GM23248 (cell line): ENCODE measurements at places on chromosomes 13 and 19.

DNA sequence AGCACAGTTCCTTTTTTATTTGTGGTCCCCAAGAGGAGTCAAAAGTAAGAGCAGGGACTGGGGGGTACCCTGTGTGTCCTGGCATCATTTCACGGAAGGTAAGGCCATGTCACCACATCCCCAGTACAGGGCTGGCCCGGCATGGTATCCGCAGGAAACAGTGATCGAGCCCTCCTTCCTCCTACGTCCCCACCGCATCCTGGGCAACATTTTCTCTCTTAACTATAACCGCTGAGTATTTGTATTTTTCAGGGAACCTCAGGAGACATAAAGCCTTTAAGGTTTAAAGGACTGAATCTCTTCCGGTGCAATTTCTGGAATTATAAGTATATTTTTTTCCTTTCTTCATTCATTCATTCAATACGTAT, 13.6 kb upstream of the LATS2 start:
- peak; percentile 33 for DNase-seq

DNA sequence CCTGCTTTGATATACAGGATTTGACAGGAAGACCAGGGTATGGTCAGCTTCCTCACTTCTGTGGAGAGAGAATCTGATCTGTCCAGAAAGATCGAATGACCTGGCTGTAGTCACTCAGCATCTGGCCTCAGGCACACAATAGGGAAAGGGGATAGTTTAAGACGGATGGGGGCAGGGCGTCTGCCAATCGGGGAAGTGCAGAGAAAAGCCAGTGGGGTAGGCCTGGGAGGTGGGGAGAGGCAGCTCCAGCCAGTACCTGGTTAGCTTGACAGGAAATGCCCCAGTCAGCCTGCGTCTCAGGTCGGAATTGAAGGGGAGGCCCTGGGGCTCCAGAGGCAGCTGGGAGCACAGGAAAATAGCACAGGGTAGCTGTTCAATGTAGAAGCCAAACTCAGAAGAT, 12.4 kb downstream of the ZNF444 start:
- DNase-seq, result no peak

- DNase-seq, result no peak
These were observed 5.6 kb upstream of the EEF1AKMT1 start for GRCh38 chr13:20779405-20779804.

DNA sequence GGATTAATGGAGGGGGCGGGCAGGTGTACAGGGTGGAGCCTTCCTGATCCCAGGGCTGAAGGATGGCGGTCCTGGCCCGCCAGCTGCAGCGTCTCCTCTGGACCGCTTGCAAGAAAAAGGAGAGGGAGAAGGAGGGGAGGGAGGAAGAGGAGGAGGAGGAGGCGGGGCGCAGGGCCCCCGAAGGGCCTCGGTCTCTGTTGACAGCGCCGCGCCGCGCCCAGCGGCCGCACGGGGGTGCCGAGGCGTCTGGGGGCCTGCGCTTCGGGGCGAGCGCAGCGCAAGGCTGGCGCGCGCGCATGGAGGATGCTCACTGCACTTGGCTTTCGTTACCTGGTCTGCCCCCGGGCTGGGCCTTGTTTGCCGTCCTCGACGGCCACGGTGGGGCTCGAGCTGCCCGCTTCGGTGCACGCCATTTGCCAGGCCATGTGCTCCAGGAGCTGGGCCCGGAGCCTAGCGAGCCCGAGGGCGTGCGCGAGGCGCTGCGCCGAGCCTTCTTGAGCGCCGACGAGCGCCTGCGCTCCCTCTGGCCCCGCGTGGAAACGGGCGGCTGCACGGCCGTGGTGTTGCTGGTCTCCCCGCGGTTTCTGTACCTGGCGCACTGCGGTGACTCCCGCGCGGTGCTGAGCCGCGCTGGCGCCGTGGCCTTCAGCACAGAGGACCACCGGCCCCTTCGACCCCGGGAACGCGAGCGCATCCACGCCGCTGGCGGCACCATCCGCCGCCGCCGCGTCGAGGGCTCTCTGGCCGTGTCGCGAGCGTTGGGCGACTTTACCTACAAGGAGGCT, at the start of gene PPM1N:
Gene PPM1N, plus strand, starts transcription at position 33 of the 785 bp plus-strand sequence. Its CDS starts 30 bp downstream, at position 63.
- peak; percentile 59 for DNase-seq

DNA sequence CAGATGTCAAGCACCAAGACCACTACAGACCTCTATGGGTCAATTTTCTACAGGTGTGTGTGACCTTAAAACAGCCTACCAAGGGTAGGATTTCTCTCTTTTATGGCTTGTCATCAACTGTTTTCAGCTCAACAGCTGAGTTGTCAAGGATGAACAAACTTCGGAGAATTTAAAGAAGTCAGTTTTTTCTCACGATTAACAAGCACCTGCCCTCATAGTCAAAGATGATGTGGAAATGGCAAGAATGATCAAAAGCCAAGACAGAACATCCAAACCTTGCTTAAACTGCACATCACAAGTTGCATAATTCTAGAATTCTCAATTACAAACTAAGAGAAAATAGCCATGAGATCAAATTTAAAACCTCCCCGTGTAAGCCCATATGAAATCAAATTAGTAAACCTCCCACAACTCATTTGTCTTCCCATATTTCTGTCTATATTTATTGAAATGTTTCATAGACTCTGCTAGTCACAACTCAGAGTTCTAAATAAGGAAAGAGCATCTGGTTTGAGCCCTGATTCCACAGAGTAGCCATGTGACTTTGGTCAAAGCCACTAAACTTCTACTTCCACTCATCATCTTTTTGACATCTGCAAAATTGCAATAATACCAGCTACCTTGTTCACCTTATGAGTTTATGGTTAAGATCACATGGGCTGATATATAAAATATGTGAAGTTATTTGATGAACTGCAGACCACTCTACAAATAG, 521.5 kb upstream of the HTR2A start:
- no peak for DNase-seq

DNA sequence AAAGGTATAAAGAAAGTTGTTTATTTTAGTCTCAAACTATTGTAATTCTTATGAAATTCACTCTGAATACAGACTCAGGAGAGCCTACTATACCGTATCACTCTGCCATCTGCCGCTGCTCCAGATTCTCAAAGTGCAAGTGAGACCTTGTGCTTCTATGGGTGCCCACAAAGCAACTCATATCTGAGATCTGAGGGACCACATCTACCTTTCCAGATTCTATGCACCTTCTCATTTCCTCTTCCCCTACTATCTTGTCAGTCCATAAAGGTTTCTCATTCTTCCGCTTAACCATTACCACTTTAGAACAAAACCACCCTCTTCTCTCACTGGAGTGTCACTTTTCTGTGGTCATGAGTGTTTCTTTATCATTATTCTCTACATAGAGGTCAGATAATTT, 1236.9 kb downstream of the DIAPH3 start:
- DNase-seq, result no peak

DNA sequence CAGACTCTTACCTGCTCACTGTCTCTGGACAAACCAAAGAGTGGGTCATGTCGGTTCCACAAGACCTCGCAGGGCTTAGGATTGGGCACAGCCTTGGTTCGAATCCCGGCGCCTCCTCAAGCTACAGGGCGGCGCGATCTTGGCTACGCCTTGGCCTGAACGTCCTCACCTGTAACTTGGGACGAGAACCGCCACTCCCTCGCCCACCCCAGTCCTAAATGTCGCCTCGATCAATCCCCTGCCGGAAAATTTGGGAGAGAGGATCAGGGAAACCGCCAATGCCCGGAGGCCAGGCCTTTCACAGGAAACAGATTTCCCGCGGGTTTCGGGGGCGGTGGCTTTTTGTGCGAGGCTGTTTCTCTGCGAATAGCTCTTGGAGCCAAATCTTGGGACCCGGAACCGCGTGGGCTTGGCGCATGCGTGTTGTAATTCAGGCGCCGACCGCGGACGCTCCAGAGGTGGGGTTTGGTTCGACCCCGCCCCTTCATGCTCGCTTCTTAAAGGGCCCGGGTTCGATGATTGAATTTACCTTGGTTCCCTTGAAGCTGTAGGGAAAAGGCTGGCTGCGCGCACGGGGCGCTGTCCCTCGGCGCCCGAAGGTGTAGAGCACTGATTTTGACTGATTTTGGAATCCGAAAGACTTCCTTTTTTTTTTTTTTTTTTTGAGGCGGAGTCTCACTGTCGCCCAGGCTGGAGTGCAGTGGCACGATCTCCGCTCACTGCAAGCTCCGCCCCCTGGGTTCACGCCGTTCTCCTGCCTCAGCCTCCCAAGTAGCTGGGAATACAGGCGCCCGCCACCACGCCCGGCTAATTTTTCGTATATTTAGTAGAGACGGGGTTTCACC, at the start of gene NR2C2AP:
Gene NR2C2AP, minus strand, starts transcription at position 403 of the 845 bp plus-strand sequence. Its CDS starts 354 bp downstream, at position 49.
- DNase-seq, result peak; percentile 94
